ENCODE measurements at places on chromosomes 16 and 17.

GRCh38 chr16:57651344-57652333 is 16.5 kb upstream of the ADGRG3 start:
- no peak for DNase-seq

DNA sequence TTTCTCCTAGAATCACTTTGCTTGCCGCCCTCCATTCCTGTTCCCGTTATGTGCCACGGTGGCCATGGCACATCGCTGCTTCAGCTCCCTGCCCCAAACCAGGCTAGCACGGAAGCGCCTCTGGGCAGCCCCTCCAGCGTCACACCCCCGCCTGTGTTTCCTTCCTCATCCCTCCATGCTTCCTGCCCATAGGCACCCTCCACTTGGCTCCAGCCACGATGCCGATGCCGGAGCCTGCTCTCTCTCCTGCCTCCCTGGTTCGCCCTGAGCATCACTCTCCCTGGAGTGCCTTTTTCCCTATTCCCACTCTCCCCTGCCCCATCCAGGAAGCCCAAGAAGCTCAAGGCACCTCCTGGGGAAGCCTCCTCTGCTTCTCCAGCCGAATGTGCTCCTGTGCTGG is 3.2 kb upstream of the ARHGAP23 start:
- no peak for DNase-seq

GRCh38 chr16:3690980-3691720 is 26.2 kb downstream of the TRAP1 start:
- no peak for DNase-seq

DNA sequence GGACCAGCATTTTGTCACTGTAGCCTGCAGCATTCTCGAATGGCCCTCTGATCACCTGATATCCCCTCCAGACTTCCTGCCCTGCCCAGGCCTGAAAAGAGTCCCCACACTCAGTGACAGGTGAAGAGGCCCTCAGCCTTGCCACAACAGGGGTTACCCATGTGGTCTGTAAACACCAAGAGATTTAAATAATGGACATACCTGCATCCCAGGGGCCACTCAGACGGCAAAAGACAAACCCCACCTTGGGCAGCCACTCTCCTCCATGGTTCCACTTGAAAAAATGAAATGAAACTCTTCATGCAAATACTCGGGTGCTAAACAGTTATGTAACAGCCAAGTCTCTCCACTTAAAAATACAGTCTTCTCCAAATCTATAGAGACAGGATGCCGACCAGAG is 22.9 kb upstream of the PECAM1 start:
- DNase-seq: no peak

DNA sequence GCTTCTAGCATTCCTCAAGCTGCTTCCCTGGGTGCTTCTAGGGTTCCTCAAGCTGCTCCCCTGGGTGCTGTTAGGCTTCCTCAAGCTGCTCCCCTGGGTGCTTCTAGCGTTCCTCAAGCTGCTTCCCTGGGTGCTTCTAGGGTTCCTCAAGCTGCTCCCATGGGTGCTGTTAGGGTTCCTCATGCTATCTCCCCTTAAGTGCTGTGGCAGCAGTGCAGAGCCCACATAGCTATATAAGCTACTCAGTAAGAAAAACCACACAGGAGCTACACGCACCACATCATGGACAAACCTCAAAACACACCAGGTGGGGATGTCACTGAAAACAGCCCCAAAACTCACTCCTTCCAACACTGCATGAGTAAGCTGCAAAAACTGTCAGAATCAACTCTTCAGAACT is 35.2 kb downstream of the ANKRD11 start:
- no peak for DNase-seq

- DNase-seq: no peak
Measured at GRCh38 chr16:72978212-72978611, 69.7 kb downstream of the ZFHX3 start.

GRCh38 chr16:67672306-67672705 is 5.7 kb downstream of the C16orf86 start:
- DNase-seq: no peak

Measured in stimulated activated CD4-positive, alpha-beta T cell treated with anti-CD3 and anti-CD28 coated beads, Interleukin-1b, Interleukin-23, amount 100 ng/mL, for 48 hours (primary cell).